ENCODE measurements at places on chromosomes 3 and 15.
A peak's percentile ranks its signal among the peaks of the same experiment; 100 is the strongest.

GRCh38 chr3:21357241-21357640 lies 393.8 kb downstream of the ZNF385D start:
- DNase-seq, result no peak

DNA sequence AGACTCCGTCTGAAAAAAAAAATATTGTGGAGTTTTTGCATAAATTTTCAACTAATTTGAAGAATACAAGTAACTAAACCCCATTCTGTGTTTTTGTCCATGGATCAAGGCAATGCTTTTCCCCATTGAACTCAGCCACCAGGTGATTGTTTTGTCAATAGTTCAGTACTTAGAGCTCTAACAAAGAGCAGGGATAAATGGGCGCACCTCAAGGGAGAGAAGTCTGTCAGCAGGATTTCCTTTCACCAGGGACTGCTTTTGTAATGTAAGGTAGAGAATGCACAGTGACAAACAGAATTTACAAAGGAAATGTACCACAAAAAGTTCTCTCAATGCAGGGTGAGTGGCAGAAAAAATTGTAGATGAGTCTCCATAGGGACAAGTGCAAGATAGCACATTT lies 10.8 kb upstream of the ATP13A5 start:
- DNase-seq, result no peak

DNA sequence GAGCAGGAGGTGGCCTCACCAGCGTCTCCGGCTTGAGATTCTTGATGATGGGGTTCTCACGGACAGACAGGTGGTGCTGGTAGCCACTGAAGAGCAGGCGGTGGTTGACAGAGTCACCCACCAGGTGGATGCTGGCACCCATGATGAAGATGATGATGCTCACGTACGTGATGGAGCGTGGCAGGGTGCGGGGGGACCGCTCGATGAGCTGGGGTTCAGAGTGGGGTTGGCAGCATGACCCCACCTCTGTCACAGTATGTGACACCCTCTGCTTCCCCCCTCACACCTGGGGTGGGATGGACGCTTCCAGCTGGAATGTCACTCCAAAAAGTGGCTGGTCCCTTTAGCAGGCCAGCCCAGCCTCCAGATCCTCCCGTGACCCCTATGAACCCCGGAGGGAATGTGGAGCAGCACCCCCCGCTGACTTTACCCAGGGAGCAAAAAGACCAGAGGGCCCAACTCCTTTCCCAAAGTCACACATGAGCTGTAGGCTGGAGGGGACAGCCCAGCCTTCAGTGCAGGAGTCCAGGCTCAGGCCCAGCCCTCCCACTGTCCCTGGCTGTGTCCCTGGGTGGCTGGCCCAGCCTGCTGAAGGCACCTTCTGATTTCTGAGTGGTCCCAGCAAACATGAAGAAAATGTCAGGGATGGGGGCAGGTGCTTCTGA lies 6.7 kb upstream of the CALML4 start:
- no peak for DNase-seq

GRCh38 chr3:98954791-98955604 lies 53.5 kb upstream of the DCBLD2 start:
- DNase-seq, result no peak

DNA sequence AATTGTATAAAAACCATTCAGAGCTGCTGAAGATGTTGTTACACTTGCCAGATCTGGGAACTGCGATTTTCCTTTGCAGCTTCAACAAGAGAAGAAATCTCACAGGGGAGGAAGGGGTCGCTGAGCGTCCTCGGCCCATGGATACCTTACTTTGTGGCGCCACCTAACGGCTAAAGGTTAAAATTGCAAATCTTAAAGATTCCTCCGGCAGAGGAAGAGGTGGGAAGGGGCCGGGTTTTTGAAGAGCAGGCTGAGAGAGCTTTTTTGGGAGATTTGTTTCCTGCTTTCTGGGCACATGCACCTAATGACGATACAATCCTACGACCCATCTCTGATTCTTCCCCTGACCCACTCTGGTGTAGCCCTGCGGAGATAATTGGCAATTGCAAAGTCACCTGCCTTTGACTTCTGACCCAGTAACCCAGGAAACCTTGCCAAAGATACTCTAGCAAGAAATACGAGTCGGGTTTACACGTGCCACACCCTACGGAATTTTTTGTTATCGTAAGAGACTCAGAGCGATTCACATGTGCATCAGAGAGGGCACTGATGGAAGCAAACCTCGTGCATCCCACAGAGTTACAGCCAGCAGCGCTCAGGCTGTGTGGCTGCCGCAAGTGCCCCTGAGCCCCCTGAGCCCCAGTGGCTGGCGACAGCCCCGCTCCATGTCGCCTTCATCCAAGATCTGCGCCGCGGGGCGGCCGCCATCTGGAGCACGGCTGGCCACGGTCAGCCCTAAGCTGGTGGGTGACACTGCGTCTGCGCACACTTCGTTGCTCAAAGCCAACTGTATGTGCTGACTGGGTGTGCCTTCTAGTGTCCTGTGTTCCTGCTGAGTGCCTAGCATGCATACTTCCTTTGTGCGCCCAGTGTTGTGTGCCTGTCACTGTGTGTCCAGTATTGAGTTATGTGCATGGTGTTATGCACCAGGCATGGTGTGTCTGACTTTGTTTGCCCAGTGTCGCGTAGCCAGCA lies 55.2 kb upstream of the CHRNA7 start:
- DNase-seq, result peak; percentile 39

- DNase-seq, result no peak
These were observed 510.2 kb upstream of the MDFIC2 start for GRCh38 chr3:70822669-70823068.

DNA sequence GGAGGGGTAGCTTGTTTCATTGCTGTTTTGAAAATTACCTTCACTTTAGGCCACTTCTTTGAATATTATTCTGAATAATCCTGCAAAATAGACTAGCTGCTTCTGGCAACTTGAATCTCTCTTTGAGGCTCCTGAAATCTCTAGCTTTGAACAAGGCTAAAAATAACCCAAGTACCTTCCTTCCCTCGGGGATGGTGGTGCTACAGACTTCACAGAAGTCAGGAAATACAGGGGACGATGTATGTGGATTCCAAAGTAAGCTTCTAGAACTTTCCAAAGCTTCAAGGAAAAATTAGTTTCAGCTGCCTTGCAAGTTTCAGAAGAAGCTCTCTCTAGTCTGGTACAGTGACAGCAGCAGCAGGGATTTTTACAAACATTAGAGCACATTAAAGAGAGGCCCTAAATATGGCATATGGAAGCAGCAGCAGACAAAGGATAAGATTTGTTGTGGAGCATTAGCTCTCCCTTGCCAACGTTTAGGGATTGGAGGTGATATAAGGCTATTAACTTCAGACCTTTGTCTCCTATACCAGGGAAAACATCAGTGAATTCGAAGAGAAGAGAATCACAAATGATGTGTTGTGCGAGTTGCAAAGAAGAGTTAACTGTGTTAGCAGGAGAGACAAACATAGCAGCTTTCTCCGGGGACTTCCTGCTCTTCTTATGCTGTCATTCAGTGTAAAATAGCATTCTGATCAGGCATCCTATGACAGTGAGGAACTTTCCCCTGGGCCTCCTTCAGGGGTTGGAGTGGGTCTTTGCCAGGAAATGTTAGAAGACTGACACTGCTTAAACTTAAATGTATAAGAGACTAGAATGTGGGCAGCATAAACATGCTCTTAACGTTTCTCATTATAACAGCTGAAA lies 783.0 kb upstream of the ARPP21 start:
- no peak for DNase-seq

DNA sequence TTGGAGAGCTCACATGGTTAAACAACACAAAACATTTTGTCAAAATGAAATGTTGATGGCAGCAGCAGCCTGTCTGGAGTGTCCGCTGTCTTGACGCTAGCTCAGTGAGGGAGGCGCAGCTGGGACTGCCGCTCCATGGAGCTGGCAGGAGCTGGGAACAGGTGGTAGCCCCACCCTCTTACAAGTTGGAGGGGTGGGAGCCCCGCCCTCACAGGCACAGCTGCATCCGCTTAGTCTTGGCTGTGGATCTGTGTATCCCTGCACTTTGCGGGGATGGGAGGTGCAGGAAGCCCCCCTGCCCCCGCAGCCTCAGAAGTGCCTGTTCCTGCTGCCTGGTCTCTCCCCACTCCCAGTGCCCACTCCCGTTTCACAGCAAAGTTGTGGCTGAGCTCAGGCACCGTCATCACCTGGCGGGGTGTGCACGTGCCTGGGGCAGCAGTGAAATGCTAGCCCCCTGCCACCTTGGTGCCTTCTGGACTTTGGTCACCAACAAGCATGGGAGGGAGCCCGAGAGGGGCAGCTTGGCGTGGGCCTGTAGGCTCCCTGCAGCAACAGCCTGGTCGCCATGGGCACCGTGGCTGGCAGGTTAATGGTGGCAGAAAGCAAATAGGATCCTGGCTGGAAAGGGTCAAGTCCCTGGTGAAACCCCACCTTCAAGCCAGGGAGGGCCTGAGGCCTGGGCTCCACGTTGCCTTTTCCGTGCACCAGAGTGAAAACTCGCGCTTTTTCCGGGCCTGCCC lies 53.8 kb upstream of the CADM2 start:
- DNase-seq, result no peak

DNA sequence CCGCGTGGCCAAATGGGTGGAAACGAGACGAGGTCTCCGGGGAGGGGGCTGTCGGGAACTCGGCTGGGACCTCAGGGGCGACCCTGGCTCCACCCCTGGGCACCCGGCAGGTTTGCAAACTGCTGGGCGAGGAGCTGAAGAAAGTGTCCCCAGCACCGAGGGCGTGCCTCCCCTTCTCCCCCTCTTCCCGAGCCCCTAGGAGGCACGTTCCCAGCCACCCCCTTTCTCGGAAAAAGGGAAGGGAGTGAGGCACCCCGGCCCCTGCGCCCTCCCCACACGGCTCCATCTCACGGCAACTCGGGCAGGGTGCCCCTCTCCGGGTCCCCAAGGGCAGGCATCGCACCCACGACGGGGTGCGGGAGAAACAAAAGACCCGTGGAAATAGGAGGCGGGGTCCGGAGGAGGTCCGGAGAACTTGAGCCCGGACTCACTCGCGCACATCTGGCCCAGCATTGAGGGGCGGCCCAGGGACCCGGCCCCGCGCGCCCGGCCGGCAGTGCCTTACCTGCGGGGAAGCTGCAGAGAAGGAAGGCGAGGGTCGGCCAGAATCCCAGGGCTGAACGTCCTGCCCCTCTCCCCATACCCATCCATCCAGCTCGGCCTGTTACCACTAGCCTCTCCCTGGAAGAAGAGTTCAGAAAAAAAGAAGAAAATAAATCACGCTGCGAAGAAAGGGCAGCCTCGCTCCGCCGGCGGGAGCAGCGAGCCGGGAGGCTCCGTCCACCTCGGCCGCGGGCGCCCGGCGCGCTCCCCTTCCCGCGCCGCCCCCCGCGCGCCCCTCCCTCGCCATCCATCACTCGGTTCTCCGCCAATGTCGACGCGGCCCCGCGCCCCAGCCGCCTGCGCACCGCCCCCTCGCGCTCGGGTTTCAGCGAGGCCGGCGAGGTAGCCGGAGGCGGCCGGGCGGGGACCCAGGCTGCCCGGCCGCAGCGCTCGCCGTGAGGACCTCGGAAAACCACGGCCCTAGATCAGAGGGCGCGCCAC lies 16.3 kb downstream of the RGMA start:
- DNase-seq, result no peak

Measured in stimulated activated CD4-positive, alpha-beta T cell treated with anti-CD3 and anti-CD28 coated beads, Interleukin-2, amount 100 ng/mL, for 48 hours (primary cell).